ENCODE measurements at places on chromosomes 5 and 9. TPM values are rescaled to one million over a fixed set of nuclear protein-coding genes. Genes with fewer than 3 reads are reported as not detected.

TEX48 gene
- not detected for polyA plus RNA-seq

- H3K4me3 ChIP-seq: no peak overlapping the region
- H3K27me3 ChIP-seq: no peaks in the 10 kb centered on the region
- DNase-seq: peak; percentile 32
- H3K36me3 ChIP-seq: no peaks in the 10 kb centered on the region
- H3K27ac ChIP-seq: no peak overlapping the region
These were observed 44.8 kb upstream of the RNU6ATAC start for GRCh38 chr9:134208981-134209725.

DNA sequence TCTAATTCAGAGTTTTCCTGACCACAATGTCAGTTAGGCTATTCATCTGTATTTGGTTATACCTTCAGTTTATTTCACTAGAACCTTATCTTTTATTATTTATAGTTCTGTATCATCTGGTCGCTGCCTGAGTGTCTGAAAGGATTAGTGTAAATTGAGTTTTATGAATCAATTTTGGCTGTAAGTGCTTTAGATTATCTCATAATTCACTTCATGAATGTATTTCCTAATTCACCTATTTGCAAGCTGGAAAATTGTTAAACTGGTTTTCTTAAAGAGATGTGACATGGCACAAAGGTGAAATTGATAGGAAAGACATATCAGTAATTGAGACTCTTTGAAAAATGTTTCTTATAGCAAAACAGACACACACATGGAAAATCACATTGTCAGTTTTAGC lies 242.4 kb upstream of the ACO1 start:
- no peak for DNase-seq
- H3K36me3 ChIP-seq: no peaks in the 10 kb centered on the region
- no peak overlapping the region for H3K4me3 ChIP-seq
- no peaks in the 10 kb centered on the region for H3K4me1 ChIP-seq
- H3K27me3 ChIP-seq: no peaks in the 10 kb centered on the region
- H3K27ac ChIP-seq: no peak overlapping the region

- H3K27ac ChIP-seq: no peak overlapping the region
- DNase-seq: no peak
- H3K27me3 ChIP-seq: no peaks in the 10 kb centered on the region
- H3K4me3 ChIP-seq: no peak overlapping the region
- no peaks in the 10 kb centered on the region for H3K4me1 ChIP-seq
These were observed 51.9 kb downstream of the COL27A1 start for GRCh38 chr9:114207034-114207810.

DNA sequence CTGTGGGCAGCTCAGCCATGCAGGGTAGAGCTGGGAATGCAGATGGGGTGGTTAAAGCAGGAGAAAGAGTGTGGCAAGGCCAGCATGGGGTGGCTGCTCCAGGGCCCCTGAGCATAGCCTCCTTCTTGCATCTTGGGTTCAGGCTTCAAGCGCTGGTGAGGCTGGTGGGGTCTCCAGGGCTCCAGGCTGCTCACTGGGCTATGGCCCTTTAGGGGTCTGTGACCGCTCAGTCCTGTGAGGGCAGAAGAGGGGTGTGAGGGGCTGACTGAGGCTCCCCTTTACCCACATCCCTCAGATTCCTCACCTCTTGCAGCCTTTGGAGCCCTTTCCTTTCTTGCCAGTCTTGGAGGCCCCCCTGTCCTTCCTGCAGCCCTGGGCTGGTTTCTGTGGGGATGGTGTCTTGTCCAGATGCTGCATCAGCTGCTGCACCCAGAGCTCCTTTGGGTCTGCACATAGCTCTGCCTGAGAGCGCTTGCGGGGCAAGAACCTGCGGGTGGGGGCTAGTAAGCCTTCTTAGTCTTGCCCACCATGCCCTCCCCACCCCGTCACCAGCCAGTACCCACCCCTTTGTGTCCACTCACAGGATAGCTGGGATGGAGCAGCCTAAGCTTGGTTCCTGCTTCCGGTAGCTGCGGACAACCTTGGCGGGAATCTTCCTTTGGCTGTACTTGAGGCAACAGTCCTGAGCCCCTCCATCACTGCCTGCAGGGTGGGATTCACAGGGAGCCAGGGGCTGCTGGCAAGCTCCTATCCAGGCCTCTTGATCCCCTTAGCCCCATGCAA lies 549 bp downstream of the CCL21 start:
- H3K4me1 ChIP-seq: no peaks in the 10 kb centered on the region
- no peaks in the 10 kb centered on the region for H3K27me3 ChIP-seq
- H3K36me3 ChIP-seq: no peaks in the 10 kb centered on the region
- no peak overlapping the region for H3K27ac ChIP-seq

GRCh38 chr5:61333321-61333953 lies 1.4 kb downstream of the ZSWIM6 start:
- peak overlapping the region; percentile 71 for H3K27ac ChIP-seq
- H3K4me3 ChIP-seq: peak overlapping the region; percentile 92
- peak; percentile 78 for DNase-seq
- no peaks in the 10 kb centered on the region for H3K36me3 ChIP-seq
- peaks cover 17% of the 10 kb centered on the region for H3K4me1 ChIP-seq
- H3K27me3 ChIP-seq: no peaks in the 10 kb centered on the region

All from pancreas (tissue), 10 donors.